ENCODE measurements at places on chromosomes 13 and 19.

GRCh38 chr19:16139752-16140151, 3.7 kb upstream of the HSH2D start:
- no peak for DNase-seq

- DNase-seq, result no peak
Observed at GRCh38 chr19:39710333-39710890, 6.1 kb downstream of the LGALS14 start.

- DNase-seq, result no peak
Observed at GRCh38 chr19:10575011-10575716, 6.4 kb upstream of the CDKN2D start.

DNA sequence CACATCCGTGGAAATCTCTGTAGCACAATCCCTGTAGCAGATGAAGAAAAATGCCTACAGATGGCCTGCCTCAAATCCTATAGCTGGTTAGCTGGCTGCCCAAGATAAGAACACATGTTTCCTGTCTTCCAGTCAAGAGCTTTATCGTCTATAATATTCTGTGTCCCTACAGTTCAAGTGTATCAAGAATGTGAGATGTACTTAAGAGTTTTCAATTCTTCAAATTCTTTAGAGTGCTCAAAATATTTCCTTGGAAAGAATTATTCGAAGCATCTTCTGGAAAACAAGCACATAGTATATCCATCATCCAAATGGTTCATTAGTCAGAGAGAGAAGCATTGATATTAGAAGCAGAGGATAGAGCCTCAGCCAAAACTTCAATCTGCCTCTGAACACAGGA, 239.8 kb downstream of the COG6 start:
- no peak for DNase-seq

DNA sequence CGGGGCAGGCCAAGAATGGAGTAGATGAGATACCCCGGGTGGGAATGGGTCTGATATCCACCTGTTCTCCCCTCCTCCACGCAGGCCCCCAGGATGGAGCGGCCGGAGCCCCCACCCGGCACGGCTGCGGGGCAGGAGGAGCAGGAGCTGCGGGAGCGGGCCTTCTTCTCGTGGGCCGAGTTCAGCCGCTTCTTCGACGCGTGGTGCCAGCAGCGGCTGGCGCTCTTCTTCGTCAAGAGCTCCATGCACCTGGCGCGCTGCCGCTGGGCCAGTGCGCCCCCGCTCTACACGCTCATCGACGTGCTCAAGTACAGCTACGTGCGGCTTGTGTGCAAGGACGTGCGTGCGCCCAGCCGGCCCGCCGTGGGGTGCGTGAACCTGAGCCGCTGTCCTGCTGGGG, 1.2 kb downstream of the ZSWIM9 start:
- DNase-seq, result no peak

GRCh38 chr13:104011505-104012241, 945.5 kb upstream of the SLC10A2 start:
- DNase-seq, result no peak

DNA sequence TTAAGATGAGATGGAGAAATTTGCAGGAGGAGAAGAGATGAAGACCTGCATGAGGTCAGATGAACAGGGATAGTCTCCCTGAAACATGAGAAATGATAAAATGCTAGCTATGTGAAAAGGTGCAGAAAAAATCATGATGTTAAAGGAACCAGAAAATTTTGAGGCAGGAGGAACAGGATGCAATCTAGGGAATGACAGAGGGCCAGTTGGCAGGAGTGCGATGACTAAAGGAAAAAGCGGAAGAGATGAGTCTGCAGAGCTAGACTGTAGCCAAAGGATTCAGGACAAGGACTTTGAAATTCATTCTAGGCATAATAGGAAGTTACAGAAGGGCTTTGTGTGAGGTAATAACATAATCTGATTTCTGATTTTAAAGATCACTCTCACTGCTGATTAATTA, 77.9 kb downstream of the TRPC4 start:
- no peak for DNase-seq

DNA sequence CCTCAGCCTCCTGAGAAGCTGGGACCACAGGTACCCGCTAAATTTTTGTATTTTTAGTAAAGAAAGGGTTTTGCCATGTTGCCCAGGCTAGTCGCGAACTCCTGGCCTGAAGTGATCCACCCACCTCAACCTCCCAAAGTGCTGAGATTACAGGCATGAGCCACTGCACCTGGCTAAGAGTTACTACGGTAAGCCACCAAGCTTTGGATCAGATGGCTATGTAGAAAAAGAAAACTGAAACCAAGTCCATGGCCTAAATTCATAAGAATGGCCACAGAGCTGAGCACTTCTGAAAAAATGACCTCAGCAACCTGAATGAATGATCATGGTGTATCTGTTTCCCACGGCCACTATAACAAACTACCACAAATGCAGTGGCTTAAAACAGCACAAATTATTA, 9.4 kb downstream of the OPA3 start:
- DNase-seq, result no peak

- DNase-seq, result no peak
Observed at GRCh38 chr19:35533822-35534392, 651 bp downstream of the GAPDHS start.

GRCh38 chr19:47676811-47677210, 36.4 kb upstream of the EHD2 start:
- DNase-seq, result no peak

- DNase-seq, result no peak
Observed at GRCh38 chr19:11551603-11552235, 7.3 kb downstream of the ELOF1 start.

GRCh38 chr19:50716178-50717025, 3.2 kb downstream of the SHANK1 start:
- no peak for DNase-seq

DNA sequence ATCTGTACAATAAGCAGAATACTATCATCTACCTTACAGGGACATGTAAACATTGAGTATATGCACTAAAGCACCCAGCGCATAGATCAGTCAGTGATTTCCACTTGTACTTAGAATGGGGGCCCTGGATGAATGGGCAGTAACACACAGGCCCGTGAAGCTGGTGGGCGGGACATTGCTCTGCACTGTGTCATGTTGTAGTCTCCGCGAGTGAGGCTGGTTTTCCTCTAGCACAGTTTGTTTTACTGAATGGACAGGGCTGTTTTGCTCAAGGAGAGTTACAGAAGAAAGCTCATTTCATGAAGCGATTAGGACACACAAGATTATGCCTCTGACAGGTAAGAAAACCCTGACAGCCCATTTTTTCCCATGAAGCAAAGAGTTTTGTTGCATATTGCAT, 86.4 kb upstream of the SOX21 start:
- no peak for DNase-seq

- DNase-seq, result no peak
Observed at GRCh38 chr13:98657506-98658085, 80.7 kb upstream of the STK24 start.

DNA sequence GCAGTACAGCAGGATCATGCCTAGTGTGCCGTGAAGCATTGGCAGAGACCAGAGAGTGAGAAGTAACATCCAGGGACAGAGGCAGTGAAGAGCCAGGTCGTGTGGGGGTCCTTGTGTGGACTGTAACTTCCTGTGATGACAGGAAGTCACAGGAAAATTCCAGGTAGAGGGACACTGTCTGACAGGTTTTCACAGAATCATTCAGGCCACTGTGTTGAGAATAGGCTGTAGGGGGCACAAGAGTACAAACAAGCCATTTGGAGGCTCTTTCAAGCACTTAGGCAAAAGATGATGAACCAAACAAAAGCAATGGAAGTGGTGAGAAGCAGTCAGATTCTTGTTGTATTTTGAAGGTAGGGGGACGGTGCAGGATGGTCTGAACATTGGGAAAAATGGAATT, 46.4 kb downstream of the N4BP2L1 start:
- DNase-seq, result no peak

DNA sequence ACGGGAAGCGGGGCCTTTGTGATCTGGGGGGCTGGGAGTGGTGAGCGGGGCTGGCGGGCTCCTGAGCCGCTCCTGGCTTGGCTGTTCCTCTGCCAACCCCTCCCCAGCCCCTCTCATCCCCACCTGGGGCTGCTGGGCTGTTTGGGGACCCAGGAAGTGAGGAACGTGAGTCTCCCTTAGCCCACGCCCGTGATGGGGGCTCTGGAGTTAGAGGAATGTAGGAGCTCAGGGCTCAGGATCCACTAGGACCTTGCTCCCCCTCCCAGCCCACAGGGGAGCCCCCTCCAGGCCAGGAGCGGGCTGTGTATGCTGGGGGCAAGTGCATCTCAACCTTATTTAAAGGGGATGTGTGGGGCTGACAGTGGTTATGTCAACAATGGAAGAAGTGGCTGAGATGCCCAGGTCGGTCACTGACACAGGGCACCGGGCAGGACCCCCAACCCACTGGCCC, 134.1 kb downstream of the URI1 start:
- no peak for DNase-seq

DNA sequence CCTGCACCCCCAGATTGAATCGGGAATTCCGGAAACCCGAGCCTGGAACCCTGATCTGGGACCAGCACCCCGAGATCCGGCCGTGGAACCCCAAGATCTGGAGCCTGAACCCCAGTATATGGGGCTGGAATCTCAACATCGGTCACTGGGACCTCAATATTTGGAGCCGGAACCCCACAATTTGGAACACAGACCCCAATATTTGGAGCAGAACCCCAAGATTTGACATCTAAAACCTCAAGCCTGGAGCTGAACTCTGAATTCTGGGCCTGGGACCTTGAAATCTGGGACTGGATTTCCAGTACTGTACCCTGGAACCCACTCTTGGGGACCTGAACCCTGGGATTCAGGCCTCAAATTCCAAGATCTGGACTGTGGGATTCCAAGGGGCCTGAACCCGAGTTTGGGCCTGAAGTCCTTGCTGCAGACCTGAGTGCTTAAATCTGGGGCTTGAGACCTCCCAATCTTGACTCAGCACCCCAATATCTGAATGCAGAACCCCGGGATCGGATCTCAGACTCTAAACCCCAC, 629 bp downstream of the LRFN3 start:
- no peak for DNase-seq

- DNase-seq, result no peak
Observed at GRCh38 chr13:82480415-82480814, 1401.9 kb downstream of the SLITRK1 start.

GRCh38 chr19:10104665-10105508, 1.3 kb upstream of the PPAN start:
- DNase-seq, result peak; percentile 67

DNA sequence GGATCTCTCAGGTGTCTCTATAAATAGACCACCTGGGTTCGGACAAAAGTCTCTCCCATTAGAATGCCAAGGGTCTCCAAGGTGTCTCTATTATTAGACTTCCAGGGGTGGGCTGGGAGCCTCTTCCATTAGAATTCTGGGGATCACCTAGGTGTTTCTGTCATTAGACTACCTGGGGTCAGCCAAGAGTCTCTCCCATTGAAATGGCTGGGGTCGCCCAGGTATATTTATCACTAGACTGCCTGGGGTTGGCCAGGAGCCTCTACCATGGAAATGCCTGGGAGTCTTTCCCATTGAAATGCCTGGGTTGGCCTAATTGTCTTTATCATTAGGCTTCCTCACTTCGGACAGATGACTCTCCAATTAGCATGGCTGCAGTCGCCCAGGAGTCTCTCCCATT, 1565.5 kb downstream of the UQCRFS1 start:
- DNase-seq, result no peak

GRCh38 chr19:52453324-52454094, at the start of gene ZNF578:
TSS of gene ZNF578 (plus strand) at chr19:52453553. CDS start at chr19:52501846, 48,293 bp downstream.
- DNase-seq, result peak; percentile 55

- DNase-seq, result no peak
Observed at GRCh38 chr13:30022796-30023195, 172.4 kb upstream of the UBL3 start.

GRCh38 chr19:10634430-10634829, 9.1 kb downstream of the SLC44A2 start:
- no peak for DNase-seq

- peak; percentile 4 for DNase-seq
Observed at GRCh38 chr19:31312009-31312676, 37.1 kb downstream of the TSHZ3 start.

GRCh38 chr19:48965806-48966540, 864 bp downstream of the FTL start:
- peak; percentile 82 for DNase-seq

DNA sequence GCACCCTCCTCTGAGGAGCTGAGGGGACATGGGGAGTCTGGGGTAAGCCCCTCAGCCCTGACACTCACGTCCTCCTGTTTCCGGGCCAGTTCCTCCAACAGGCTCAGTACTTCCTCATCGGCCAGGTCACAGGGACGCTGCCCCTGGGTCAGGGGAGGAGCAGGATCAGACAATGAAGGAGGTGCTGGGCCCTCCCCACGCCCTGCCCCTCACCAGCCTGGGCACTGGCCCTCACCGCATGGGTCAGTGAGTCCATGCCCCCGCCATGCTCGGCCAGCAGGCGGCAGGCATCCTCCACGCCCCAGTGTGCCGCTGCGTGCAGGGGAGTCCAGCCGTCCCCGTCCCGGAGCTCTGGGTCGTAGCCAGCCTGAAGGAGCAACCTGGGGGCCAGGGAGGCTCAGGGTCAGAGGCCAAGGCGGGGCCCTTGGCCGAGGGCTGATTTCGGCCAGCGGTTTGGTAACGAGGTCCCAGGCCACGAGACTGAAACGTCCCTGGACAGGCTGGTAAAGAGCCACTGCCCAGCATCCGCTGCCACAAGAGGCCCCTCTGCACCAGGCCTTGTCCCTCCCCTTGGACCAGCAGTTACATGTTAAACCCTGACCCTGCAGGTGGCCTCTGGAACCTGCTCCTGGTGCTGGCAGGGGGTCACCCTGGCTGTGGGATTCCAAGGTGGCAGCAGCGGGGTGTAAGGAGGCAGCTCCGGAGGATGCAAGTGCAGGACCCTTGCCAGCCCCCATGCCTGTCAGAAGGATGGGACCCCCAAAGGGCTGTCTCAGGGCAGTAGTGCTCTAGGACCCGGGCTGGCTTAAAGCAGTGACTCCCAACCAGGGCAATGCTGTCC, 18.5 kb downstream of the PPP1R12C start:
- DNase-seq, result no peak

Data from stimulated activated CD8-positive, alpha-beta memory T cell treated with anti-CD3 and anti-CD28 coated beads, Interleukin-4, amount 100 ng/mL, for 24 hours (primary cell).